ENCODE measurements at places on chromosomes 3 and 15.
A peak's percentile ranks its signal among the peaks of the same experiment; 100 is the strongest.

DNA sequence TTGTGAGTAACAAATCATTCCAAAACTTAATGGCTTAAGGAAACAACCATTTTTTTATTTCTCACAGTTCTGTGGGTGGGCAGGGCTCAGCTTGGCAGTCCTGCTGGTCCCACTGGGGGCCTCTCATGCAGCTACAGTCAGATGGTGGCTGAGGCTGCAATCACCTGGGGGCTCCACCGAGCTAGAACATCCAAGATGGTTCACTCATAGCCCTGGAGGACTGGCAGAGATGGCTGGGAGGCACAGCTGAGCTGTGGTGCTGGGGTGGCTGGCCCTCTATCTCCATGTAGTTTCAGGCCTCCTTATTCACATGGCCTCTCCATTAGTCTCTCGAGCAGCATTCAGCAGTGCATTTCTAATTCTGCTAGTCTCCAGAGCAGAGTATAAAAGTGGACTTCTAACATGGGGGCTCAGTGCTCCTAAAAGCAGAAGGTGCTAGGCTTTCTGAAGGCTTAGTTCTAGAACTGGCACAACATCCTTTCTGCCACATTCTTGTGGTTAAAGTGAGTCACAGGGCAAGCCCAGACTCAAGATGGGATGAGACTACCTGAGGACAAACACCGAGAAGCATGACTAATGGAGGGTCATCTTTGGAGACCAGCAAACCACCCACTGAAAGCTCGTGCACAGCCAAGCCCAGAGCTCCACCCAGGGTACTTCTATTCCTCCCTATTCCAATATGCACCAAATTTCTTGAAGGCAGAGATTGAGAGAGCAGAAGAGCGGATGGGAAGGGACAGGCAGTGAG is 6.3 kb downstream of the CAV3 start:
- DNase-seq: no peak

GRCh38 chr15:64740311-64741170 is 34.8 kb downstream of the RBPMS2 start:
- peak; percentile 71 for DNase-seq

- no peak for DNase-seq
Observed at GRCh38 chr3:161333696-161334095, 37.6 kb downstream of the SPTSSB start.

GRCh38 chr3:70726096-70726938 is 413.9 kb upstream of the MDFIC2 start:
- DNase-seq: no peak

GRCh38 chr15:94864600-94864999 is 633.2 kb downstream of the MCTP2 start:
- DNase-seq: no peak

DNA sequence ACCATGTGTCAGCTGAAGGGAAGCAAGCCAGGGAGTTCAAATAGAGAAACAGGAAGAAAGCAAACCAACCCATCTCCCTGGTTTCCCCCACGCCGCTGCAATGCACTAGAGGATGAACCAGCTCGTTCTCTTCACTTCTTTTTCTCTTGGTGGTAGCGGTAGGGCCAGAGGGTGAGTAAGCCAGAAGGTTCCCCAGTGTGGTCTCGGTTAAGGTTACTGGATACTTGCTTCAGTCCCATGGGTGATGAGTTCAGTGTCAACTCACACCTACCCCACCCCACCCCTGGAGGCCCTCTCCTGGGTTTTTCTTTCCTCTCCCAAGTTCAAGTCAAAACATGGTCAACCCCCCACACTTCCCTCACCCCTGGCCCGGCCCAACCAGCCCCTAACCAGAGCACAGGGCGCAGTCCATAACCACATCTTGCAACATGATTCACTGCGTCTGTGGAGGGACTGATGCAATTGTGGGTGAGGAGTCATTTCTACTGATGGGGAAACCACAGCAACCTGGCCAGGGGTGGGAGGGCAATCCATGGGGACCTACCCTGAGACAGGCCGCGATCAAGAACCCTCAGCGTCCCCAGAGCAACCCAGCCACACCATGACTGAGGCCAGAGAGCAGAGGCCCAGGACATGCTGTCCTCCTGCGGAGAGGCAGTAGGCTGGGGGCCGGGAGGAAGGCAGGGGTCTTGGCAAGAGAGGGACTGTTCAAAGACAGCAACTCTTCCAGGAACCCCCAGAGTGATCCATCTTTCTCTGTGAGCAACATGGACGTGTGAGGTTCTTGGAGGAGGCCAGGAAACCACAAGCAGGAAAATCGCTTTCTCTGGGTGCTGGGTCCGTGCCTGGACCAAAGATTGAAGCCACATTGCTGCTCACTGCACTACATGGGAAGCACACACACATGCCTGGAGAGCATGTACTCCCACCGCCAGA is 276.6 kb downstream of the UACA start:
- peak; percentile 70 for DNase-seq

DNA sequence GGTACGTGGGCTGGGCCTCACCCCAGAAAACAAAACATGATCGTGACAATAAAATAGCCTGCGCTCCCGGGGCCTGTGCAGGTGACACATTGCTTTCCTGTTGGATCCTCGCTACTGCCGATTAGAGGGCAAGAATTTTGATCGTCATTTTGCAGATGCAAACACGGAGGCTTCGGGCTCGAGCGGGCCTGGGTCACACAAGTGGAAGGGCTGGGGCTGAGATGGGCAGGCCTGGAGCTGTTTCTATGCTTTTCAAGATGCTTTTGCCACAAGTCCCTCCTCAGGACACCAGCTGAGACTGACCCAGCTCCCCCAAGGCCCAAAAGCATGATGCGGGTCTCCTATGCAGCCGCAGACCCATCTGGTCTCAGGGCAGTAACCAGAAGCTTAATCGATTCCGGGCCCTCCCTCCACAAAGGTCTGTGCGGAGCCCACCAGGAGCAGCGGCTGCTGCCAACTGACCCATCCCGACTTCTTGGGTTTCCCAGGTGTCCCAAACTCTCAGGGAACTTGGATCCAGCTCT is 30.0 kb downstream of the RGMA start:
- DNase-seq: peak; percentile 4

DNA sequence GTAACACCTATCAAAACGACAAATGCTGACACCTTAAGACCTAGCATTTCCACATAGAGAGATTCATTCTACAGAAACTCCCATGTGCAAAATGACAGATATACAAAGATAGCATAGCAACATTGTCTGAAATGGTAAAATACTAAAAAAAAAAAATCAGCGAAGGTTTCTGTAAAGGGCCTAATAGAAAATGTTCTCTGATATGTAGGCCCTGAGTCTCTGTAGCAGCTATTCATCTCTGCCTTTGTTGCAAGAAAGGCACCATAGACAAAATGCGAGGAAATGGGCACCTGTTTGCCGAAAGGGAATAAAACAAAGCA is 631 bp upstream of the MFGE8 start:
- DNase-seq: no peak

DNA sequence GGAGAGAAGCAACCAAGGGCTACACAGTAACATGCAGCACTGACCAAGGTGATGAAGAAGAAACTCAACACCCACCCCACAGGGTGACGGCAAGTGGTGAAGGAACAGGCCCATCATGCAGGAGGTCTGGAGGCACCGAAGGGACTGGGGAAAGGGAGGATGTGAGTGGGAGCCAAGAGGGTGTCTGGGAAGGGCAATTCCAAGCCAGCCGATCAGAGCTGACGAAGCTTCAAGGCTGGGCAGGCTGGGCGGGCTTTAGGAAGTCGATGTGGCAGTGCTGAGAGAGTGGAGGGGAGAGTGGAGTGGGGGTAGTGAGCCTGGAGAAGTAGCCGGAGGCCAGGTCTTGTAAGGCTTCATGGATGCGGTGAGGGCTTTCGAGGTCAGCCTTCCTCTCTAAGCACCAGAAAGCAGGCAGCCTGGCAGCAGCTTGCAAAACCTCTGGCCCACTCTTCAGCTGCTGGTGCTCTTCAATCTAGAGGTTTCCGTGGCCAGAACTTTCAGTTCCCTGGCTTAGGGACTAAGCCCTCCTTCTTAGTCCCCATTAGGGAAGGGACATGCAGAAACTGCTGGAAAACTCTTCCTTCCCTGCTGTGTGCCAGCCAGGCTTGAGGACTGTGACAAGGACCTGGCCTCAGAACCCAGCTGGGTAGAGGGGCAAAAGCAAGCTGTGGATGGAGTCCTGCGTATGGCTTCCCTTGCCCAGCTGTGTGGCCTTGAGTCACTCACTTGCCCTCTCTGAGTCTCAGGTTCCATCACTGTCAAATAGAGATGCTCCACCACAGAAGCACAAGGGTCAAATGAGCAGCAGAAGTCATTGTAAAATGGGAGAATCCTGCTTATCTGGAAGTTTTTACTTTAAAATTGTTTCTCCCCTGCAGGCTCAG is 72.1 kb downstream of the TLE3 start:
- no peak for DNase-seq

- no peak for DNase-seq
Observed at GRCh38 chr3:38610436-38610835, 39.1 kb downstream of the SCN5A start.

GRCh38 chr3:151985787-151986430 is 112.5 kb downstream of the SUCNR1 start:
- DNase-seq: no peak

DNA sequence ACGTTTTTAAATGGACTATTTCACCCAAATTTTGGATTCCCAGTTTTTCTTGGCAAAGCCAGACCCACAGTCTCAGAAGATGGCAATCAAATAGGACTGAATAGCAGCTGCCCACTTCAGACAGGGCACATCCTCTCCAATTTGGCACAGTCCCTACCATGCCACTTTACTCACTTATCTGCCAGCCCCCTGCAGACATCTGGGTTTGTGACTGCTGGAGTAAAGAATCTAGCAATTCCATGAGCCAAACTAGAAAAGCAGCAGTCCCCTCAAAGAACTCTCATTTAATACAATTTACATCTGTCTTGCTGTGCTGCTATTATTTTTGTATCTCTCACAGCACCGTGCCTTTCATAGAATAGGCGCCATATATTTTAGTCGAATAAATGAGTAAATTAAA is 16.0 kb upstream of the LRRN1 start:
- DNase-seq: no peak

GRCh38 chr3:45579251-45579650 is 15.3 kb upstream of the LIMD1 start:
- DNase-seq: no peak

GRCh38 chr3:177459401-177459800 is 262.1 kb upstream of the TBL1XR1 start:
- DNase-seq: no peak

- no peak for DNase-seq
Observed at GRCh38 chr3:32176989-32177701, 61.3 kb upstream of the CMTM8 start.

- DNase-seq: no peak
Observed at GRCh38 chr15:94066046-94066445, 165.3 kb upstream of the MCTP2 start.

- peak; percentile 88 for DNase-seq
Observed at GRCh38 chr15:40828447-40829036, at the start of gene PPP1R14D. Gene PPP1R14D, minus strand, starts transcription at chr15:40828708. Its CDS starts 67 bp downstream, at chr15:40828641.

DNA sequence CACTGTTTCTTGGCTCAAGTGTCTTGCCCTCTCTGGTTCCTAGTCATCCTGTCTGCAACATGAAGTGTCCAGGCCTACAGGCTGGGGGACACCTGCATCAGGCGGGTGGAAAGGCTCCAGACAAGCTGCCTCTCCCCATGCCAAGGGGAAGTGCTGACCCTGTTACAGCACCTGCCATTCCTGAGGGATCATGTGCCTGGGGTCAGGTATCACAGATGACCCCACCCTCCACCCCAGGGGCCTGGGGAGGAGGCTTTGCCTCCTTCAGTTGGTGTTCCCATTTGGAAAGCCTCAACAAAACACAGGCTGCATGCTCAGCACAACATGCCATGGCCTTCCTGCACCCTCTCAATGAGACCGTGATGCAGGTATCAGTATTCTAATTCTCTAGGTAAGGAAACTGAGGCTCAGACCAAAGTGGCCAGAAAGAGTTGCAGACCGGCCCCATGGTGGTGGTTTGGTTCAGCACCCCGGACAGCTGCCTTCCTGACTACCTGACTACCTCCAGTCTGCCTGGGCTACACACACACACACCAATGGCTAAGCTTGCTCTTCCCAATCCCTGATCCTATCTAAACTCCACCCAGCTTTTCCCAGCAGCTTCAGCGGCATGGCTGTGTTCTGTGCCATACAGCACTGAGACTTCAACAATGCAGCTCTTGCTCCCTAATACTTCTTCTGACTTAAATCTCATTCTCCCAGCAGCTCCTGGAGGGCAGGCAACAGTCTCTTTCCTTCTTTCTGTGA is 69.7 kb upstream of the LINGO1 start:
- DNase-seq: peak; percentile 23

- no peak for DNase-seq
Observed at GRCh38 chr15:60406513-60407414, 9.0 kb upstream of the ANXA2 start.

DNA sequence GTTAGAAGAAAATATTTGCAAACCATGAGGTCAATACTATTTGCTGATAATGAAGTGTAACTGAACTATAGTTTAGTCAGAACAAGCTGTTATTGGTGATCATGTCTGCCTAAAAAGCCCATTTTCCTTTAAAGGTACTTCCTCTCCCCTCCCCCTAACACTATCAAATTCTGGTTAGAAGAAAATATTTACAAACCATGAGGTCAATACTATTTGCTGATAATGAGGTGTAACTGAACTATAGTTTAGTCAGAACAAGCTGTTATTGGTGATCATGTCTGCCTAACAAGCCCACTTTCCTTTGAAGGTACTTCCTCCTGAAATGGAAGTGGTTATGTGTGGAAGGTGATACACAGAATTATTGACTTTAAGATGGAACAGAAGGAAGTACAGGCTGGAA is 46.9 kb downstream of the PROS1 start:
- DNase-seq: no peak

DNA sequence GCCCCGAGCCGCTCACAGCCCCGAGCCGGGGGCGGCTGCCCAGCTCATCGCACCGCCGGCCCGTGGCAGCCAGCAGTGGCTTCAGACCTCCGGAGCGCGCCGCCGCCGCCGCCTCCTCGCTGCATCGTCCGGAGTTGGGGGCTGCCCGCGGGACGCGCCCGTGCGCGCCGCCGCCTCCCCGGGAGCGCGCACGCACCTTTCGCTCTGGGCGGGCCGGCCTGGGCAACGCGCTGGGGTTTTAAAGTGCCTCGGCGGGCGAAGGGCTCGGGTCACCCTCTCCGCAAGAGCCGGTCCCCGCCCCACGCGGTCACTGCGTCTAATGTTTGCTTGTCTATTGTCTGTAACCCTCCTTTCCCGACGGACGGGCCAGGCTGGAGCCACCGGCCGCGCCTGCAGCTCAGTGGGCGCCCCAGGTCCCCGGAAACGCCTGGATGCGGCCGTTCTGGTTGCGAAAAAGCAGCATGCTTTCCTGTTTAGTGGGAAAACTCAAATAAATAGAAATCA is at the start of gene RYK:
RYK (minus strand) TSS at position 143 of the 504 bp plus-strand sequence. CDS start 205 bp downstream, outside the sequence.
- DNase-seq: peak; percentile 89

DNA sequence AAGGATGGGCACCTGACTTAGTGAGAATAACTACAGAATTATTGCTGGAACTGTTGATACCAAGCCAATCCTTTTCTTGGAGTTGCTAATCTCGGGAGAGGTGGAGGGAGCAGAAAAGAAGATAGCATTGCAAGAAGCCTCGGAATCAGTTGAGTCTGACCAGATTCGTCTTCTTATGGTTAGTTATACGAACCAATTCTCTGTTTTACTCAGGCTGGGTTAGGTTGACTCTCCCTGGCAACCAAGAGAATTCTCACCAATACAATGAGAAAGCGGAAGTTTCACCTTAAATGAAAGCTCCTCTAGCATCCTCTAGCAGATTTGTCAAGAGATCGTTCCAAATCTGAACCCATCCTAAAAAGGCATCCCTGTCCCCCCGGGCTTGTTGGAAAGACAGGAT is 43.5 kb upstream of the UBE2E1 start:
- no peak for DNase-seq

- peak; percentile 28 for DNase-seq
Observed at GRCh38 chr3:172203522-172204258, 164.3 kb downstream of the FNDC3B start.
